ENCODE measurements at places on chromosomes 4 and X. TPM values are rescaled to one million over a fixed set of nuclear protein-coding genes. Genes with fewer than 3 reads are reported as not detected.

- no peak overlapping the region for H3K4me3 ChIP-seq
- no peak overlapping the region for H3K27ac ChIP-seq
- H3K36me3 ChIP-seq, result no peaks in the 10 kb centered on the region
- no peaks in the 10 kb centered on the region for H3K27me3 ChIP-seq
- DNase-seq, result no peak
Measured at GRCh38 chrX:88416002-88416401, 331.0 kb upstream of the CPXCR1 start.

The CENPVL1 gene
- not detected for total RNA-seq

DNA sequence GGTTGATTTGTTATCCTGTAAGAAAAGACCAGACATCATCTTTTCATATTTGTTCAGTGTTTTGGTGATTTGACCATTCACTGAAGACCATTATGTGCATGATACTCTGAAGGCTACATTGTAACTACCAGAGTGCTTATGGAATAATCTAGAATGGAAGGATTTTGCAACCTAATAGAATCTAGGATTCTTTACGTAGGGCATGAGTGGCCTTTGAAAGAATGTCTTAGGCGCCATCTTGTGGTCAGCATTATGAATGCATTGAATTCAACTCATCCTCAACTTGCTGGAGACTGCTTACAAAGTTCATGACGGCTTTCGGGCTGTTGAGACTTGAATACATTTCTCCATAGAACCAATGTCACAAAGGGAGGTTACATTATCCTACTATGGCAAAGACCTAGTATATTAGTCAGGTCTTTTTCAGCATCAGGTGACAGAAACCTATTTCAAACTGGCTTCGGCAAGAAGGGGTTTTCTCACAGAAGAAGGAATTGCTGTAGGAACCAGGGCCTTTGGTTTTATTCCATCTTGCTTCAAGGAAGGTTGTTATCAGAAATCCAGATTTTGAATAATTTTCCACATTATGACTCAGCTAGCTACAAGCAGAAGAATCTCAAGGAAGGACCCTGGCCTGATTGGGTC is 104.1 kb downstream of the GPAT3 start:
- peaks cover 21% of the 10 kb centered on the region for H3K27me3 ChIP-seq
- H3K4me1 ChIP-seq, result peaks cover 5% of the 10 kb centered on the region
- no peak overlapping the region for H3K4me3 ChIP-seq
- H3K36me3 ChIP-seq, result no peaks in the 10 kb centered on the region
- H3K27ac ChIP-seq, result no peak overlapping the region

GRCh38 chr4:23015821-23016220 is 323.1 kb downstream of the GBA3 start:
- no peak overlapping the region for H3K27ac ChIP-seq
- H3K4me1 ChIP-seq, result no peaks in the 10 kb centered on the region

DNA sequence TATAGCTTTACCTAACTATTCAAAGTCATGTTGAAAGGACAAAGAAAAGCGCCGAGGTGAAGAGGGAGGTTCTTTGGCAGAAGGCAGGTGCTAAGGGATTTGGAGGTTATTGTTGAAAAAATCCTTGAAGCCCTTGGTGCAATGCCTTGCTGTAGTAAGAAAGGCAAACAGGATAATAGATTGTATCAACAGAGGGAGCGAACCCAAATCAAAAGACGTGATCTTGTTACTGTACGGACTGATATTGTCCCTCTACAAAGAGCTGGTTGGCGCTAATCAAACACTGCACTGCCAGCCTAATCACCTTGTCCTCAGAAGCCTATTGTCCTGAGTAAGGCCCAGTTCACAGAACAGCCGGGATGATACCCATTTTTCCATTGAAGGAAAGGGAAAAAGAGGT is 182.9 kb downstream of the ZIC3 start:
- H3K27me3 ChIP-seq, result no peaks in the 10 kb centered on the region
- H3K4me3 ChIP-seq, result no peak overlapping the region
- H3K36me3 ChIP-seq, result no peaks in the 10 kb centered on the region
- no peak for DNase-seq
- H3K4me1 ChIP-seq, result no peaks in the 10 kb centered on the region

GRCh38 chr4:52550186-52550585 is 108.9 kb downstream of the USP46 start:
- DNase-seq, result no peak
- H3K27ac ChIP-seq, result no peak overlapping the region
- H3K4me3 ChIP-seq, result no peak overlapping the region
- no peaks in the 10 kb centered on the region for H3K4me1 ChIP-seq

DNA sequence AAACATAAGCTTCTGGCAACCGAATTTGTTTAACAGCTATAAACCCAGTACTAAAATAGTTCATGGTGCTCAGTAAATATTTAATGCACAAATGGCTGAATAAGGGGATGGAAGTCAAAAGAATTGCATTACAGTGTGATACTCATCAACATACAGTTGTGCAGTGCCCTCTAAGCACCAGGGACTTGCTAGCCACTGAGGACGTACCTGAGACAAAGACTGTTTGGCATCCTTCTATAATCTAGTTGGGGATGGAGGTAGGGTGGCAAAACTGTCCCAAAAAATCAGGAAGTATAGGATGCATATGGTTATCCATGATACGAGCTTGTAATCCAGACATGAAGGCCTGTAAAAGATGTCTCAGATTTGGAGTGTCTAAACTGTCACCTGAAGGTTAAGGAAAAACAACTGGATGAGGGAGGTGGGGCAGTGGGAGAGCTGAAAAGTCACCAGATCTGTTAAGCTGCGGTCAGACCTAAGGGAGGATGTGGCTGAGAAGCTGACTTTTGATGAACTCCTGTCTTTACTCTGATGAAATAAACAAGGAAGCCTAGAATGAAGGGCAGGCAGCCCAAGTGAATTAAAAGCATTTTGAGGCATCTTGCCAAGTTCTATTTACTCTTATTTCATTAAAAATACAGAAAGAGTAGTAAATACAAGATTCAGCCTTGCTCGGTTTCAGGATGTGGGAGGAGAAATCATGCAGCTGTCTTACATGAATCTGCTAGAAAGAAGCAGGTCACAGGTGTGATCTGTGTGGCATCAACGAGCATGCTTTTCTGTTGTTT is 12.0 kb upstream of the CD38 start:
- peak; percentile 62 for DNase-seq
- peak overlapping the region; percentile 13 for H3K4me3 ChIP-seq
- peak overlapping the region; percentile 83 for H3K27ac ChIP-seq
- H3K4me1 ChIP-seq, result peaks cover 69% of the 10 kb centered on the region
- no peaks in the 10 kb centered on the region for H3K27me3 ChIP-seq
